Cortex of kidney (tissue), 1 donor: ENCODE measurements at places on chromosomes 2 and 18.

DNA sequence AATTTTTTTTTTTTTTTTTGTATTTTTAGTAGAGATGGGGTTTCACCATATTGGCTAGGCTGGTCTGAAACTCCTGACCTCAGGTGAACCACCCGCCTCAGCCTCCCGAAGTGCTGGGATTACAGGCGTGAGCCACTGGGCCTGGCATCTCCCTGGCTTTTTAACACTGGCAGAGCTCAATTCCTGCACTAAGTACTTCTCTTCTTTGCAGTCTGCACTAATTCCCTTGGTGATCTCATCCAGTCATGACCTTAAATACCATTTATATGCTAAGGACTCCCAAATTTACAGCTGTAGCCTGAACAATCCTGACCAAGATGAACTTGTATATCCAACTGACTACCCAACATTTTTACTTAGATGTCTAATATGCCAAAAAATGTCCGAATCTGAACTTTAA is 10.2 kb downstream of the PREPL start:
- DNase-seq: no peak

DNA sequence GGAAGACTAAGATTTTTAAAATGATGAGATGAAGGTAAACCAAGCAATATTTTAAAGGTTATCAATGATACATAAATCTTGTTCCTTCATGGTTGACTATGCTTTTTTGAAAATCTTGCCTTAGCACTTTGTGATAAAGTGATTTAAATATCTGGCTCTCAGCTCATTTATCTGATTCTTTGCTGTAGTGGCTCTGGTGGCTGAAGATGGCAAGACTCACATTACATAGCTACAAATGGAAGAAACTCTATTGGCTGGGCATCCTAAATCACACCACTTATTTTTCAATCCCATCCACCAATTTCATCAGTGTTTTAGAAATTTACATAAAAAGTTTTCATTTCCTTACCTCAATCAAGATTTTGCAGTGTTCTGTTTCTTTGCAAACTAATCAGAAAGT is 16.6 kb upstream of the APCDD1 start:
- no peak for DNase-seq

GRCh38 chr2:151634736-151635467 is 99.4 kb downstream of the NEB start:
- no peak for DNase-seq

GRCh38 chr2:5353565-5353964 is 338.6 kb upstream of the SOX11 start:
- no peak for DNase-seq

- no peak for DNase-seq
These were observed 293.9 kb downstream of the SATB2 start for GRCh38 chr2:199163613-199164458.

- DNase-seq: no peak
These were observed 114.1 kb upstream of the NEDD4L start for GRCh38 chr18:57929922-57930321.

DNA sequence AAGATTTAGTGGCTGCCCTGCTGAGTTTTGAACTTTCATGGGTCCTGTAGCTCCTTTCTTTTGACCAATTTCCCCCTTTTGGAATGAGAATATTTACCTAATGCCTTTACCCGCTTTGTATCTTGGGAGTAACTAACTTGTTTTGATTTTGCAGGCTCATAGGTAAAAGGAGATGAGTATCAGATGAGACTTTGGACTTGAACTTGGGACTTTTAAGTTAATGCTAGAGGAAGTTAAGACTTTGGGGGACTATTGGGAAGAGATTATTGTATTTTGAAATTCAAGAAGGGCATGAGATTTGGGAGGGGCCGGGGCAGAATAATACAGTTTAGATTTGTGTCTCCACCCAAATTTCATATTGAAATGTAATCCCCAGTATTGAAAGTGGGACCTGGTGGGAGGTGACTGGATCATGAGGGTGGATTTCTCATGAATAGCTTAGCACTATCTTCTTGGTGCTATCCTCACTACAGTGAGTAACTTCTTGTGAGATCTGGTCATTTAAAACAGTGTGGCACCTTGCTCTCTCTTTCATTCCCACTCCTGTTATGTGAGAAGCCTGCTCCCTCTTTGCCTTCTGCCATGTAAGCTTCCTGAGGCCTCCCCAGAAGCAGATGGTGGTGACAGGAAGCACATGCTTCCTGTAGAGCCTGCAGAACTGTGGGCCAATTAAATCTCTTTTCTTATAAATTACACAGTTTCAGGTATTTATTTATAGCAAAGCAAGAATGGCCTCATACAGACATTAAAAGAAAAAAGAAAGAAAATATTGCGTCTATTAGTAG is 6.1 kb downstream of the ADI1 start:
- no peak for DNase-seq

- DNase-seq: no peak
These were observed 243.0 kb downstream of the MYCN start for GRCh38 chr2:16183345-16183744.

DNA sequence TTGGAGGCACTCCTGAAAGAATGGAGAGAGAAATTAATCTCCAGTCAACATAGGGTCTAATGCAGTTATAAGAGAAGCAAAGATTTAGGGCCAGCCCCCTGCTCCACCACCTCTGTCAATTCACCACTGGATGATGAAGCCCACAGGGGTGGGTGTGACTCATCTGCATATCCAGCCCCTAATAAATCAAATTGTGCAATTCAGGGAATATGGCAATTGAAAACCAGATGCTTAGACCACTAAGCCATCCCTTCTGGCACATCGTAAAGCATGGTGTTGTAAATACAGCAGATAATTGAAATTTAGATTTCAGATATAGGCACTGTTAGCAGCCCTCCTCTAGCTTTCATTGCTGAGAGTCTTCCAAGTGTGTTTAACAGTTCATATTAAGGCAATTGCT is 541.4 kb downstream of the PARD3B start:
- no peak for DNase-seq

DNA sequence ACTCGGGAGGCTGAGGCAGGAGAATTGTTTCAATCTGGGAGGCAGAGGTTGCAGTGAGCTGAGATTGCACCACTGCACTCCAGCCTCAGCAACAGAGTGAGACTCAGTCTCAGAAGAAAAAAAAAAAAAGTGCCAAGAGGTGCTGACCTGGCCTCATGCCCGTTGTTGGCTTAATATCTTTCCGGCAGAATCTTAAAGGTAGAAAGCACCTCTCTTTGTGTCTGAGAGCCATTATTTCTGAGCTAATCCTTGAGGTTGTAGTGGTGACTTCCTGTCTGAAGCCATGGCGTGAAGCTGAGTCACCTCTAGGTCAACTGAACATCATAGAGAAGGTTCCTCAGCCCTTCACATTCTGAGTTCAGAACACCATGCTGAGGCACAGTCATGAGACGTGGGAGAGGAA is 60.4 kb downstream of the WDSUB1 start:
- DNase-seq: no peak

- DNase-seq: no peak
These were observed 400.7 kb upstream of the TNP1 start for GRCh38 chr2:217260441-217261115.

DNA sequence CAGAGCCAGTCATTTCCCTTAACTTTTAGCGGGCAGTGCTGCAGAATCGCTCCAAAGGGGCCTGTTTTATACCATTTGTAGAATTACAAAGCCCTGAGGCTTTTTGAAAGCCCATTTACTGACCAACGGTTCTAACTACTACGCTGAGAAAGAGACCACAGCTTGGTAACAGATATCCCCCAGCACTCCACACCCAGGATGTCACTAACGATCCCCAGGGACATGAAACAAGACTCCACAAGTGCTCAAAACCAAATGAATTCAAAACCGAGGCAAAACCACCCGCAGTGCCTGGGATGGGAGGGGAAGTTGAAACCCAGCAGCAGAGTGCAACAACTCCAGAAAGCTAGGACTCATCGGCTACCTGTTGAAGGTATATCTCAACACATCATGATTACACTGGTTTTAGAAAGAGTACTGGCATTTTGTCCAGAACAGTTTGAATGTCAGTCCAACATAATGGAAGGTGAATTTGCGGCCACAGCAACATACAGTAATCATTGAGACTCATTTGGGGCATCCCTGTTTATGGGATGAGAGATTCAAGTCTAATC is 33.6 kb upstream of the LRP2 start:
- DNase-seq: no peak

DNA sequence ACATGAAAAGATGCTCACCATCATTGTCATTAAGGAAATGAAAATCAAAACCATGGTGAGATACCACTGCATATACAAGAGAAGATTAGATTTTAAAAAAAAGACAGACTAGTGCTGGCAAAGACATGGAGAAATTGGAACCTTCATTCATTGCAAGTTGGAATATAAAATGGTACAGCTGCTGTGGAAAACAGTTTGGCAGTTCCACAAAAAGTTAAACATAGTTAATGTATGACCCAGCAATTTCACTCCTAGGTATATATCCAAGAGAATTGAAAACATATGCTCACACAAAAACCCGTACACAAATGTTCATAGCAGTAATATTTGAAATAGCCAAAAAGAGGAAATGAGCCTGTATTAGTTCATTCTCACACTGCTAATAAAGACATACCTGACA is 33.7 kb upstream of the MBOAT2 start:
- no peak for DNase-seq

DNA sequence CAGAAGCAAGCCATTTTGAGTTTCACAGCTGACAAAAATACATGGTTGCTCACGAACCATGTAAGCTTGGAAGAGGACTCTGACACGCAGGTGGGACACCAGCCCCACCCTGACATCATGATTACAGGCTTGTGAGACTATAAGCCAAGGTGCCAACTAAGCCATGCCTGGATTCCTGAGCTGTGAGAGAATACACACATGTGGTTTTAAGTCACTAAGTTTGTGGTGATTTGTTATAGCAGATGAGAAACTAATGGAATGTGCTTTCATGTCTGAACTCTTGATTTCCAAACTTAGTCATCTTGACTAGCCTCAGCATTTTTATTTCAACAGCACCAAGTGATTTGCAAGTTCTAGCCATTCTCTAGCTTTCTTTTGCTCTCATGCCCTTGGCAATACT is 676.1 kb upstream of the CELF4 start:
- DNase-seq: no peak

DNA sequence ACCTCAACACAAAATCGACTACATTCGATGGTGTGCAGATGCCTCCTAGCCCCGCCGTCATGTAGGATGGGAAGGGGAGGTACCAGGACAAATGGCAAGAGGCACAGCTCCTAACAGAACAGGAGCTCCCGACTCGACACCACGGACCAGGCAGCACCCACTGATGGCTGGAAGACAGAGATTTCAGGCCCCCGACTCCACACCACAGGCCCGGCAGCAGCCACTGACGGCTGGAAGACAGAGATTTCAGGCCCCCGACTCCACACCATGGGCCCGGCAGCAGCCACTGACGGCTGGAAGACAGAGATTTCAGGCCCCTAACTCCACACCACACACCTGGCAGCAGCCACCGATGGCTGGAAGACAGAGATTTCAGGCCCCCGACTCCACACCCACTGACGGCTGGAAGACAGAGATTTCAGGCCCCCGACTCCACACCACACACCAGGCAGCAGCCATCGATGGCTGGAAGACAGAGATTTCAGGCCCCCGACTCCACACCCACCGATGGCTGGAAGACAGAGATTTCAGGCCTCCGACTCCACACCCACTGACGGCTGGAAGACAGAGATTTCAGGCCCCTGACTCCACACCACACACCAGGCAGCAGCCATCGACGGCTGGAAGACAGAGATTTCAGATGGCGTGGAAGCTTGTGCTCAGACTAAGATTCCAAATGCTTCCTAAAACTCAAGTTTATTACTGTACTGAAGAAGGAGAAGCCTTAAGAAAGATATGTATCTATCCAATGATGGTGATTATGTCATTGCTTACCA is 135.5 kb downstream of the EIPR1 start:
- DNase-seq: no peak

GRCh38 chr2:129862668-129863067 is 116.8 kb upstream of the RAB6C start:
- DNase-seq: no peak
